ENCODE measurements at places on chromosomes 3 and 15.

DNA sequence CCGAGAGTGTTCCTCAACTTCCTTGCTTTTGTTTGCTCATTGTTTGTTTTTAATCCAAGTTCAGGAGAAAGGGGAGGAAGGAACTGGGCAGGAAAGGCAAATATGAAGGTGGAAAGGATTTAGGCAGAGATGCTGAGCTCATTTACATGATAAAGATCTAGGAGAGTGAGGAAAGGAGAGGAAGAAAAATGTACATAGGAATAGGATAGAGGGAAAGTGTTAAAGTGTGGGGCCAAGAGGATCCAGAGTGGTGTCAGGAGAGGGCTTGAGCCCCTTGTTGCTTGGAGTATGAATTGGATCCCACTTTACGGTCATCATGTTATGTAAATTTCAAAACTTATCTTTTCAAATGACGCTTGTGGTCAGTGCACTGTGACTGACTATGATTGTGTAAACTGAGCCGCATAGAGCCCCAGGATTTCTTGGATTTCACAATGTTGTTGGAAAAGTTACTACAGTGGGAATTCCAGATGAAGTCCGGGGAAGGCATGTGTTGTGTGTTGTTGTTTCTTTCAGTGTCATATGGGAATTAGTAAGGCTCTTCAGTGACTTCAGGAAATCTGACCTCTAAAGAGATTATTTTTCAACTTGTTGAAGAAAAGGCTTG is 15.0 kb upstream of the PLD1 start:
- no peak for DNase-seq

DNA sequence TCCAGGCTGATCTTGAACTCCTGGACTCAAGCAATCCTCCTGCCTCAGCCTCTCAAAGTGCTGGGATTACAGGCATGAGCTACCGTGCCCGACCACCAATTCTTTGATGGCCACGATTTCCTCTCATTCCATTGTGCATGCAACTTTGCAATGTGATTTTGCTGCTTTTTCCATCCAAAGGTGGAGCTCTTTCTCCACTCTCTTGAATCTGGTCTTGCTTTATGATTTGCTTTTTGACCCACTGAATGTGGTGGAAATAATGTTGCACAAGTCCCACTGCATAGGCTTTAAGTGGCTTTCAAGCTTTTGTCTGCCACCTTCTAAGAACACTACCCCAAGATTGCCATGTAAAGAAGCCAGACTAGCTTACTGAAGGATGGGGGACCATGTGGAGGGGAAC is 10.6 kb downstream of the RPS27L start:
- DNase-seq, result no peak

DNA sequence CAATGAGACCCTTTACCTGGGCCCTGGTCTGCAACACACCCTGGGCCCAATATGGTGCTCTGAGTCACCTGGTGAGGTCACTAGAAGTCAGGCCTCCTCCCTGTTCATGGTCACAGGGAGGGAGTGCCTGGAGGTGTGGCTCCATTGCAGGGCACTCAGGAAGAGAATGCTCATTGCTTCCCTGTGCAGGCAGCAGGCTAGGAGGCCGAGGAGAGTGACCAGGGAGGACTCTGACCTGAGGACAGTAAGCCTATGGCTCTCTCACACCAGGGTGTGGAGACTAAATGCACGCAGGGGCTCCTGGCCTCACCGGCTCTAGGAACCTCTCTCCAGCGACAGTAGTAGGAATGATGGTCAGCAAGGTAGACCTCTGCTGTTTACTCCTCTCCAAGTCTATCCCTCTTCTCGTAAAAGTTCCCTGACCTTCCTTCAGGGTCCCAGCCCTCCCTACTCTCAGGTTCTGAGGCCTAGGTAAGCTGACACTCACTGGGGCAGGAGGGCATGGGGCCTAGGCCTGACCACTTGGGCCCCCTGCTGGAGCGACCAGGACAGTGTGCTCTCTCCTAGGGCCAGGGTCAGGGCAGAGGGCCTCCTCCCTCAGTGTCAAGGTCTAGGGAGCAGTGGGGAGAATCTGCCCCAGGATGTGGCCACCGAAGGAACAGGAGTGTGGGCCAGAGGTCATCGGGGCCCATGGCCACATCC is 9.6 kb upstream of the SLCO2A1 start:
- no peak for DNase-seq

DNA sequence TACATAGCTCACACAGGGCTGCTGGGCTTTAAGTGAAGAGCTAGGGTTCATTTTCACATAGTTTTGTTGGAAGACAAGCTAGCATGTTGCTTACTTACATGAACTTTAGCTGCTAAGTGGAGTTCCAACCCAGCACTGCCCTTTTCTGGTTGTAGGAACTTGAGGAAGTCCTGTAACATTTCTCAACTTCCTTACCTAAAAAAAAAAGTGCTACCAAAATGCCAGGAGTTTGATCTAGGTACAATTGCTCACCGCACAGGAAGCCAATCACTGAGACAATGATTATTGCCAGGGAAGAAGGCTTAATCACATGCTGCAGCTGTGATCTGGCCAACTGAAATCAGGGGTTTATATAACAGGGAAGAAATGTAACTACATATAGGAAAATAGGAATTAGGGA is 52.8 kb downstream of the IL12A start:
- no peak for DNase-seq

GRCh38 chr15:90205050-90205848 is 4.1 kb downstream of the SEMA4B start:
- DNase-seq, result no peak

- DNase-seq, result no peak
These were observed 11.6 kb downstream of the DUOX1 start for GRCh38 chr15:45141386-45141785.

- no peak for DNase-seq
These were observed 732.4 kb upstream of the DPPA4 start for GRCh38 chr3:110069761-110070160.

- no peak for DNase-seq
These were observed 82.8 kb downstream of the SEMA5B start for GRCh38 chr3:122944671-122945161.

- no peak for DNase-seq
These were observed 45.6 kb upstream of the TFRC start for GRCh38 chr3:196127308-196128040.

- no peak for DNase-seq
These were observed 59.1 kb downstream of the SUMF1 start for GRCh38 chr3:4407941-4408340.

GRCh38 chr15:55775316-55775715 is 32.4 kb upstream of the PRTG start:
- no peak for DNase-seq

DNA sequence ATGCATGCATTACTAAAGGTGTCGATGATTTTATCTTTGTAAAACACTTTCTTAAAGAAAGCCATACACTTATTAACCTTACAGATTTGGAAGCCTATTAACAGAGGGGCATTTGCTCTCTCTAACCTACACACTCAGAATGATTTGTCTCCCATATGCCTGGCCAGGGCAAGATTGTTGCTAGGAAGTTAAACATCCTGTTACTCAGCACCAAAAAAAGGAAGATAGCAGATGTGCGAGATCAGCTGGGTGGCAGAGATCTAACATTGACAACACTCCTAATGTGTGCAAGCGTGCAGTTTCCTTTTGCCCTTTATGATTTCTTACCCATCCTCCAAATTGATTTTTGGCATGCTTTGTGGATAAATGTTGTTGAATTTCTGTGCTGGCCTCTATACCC is 73.9 kb upstream of the TMEM108 start:
- no peak for DNase-seq

DNA sequence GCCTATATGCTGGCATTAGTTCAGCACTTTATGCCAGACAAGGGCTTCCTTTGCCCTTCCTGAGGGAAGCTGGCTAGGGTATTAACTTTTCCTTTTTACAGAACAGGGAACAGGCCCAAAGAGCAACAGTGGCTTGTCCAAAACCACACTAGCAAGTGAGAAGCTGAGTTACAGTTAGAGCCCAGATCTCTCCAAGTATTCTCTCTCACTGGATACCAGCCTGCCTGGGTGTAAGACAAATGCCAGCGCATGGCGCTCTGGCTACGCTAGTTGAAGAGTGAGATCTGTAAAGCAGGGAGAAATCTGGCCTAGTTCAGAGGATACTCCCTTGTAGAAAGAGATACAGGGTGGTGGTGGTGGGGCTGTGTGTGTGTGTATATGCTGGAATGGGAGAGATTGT is 38.4 kb downstream of the RAB11A start:
- DNase-seq, result no peak

GRCh38 chr15:93152951-93153350 is 63.9 kb upstream of the RGMA start:
- no peak for DNase-seq

DNA sequence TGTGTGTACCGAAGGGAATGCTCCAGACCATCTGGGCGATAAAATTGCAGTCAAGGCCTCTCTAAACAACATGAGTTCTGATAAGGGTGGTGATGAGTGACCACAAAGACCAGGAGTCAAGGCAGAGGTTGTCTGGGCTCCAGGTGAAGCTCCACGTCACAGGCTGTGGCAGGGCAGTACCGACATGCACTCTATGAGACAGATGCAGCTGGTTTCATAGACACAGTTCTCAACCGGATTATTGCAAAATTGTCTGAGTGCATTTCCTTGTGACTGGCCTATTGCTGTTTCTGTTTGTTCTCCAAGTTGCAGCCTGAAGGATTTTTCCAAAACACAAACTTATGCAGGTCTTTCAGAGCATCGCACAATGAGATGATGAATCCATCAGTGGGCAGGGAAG is 157.5 kb upstream of the HES1 start:
- DNase-seq, result no peak

- DNase-seq, result no peak
These were observed 49.0 kb downstream of the MEF2A start for GRCh38 chr15:99614749-99615288.

GRCh38 chr3:179606534-179607085 is 2.0 kb downstream of the NDUFB5 start:
- no peak for DNase-seq

DNA sequence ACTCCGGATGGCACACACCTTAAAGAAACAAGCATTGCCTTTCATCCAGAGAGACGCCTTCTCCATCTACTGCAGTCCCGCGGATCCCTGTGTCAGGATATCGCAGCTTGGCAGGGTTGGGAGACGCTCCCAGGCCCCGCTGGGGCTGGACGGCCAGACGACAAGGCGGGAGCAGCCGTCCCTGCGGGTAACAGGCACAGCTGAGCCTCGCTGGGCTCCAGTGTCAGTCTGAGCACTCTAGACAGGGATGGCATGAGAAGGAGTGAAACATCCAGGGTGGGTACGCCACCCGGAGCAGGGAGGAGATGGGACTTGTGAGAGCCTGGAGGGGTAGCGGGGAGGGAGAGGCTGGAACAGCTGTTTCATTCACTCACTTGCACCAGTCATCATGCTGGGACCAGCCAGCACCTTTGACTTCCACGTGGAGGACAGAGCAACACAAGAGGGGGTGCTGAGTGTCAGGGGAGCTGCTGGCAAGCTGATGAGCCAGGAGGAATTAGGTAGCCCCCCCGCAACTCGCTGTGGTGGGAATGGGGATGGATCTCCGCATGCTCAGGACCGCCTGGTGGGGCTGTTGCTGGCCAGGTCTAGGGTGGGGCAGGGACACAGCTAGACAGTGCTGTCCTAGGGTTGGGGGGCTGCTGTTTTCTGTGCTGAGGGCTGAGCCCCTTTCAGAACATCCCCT is 31.6 kb upstream of the SNRPA1 start:
- no peak for DNase-seq

- no peak for DNase-seq
These were observed 158.4 kb downstream of the FHIT start for GRCh38 chr3:61092870-61093269.

DNA sequence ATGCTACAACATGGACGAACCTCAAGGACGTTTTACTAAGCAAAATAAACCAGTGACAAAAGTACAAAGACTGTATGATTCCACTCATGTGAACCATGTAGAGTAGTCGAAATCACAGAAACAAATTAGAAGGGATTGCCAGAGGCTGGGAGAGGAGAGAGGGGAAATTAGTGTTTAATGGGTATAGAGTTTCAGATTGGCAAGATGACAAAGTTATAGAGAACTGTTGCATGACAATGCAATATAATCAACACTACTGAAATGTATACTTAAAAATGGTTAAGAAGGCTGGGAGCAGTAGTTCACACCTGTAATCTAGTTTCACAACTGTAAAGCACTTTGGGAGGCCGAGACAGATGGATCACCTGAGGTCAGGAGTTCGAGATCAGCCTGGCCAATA is 36.9 kb downstream of the PLS1 start:
- DNase-seq, result no peak

Measured in stimulated activated CD8-positive, alpha-beta memory T cell treated with anti-CD3 and anti-CD28 coated beads, Interleukin-7, amount 100 ng/mL, for 24 hours (primary cell).